ENCODE measurements at places on chromosomes 11 and 22.
A peak's percentile ranks its signal among the peaks of the same experiment; 100 is the strongest.

DNA sequence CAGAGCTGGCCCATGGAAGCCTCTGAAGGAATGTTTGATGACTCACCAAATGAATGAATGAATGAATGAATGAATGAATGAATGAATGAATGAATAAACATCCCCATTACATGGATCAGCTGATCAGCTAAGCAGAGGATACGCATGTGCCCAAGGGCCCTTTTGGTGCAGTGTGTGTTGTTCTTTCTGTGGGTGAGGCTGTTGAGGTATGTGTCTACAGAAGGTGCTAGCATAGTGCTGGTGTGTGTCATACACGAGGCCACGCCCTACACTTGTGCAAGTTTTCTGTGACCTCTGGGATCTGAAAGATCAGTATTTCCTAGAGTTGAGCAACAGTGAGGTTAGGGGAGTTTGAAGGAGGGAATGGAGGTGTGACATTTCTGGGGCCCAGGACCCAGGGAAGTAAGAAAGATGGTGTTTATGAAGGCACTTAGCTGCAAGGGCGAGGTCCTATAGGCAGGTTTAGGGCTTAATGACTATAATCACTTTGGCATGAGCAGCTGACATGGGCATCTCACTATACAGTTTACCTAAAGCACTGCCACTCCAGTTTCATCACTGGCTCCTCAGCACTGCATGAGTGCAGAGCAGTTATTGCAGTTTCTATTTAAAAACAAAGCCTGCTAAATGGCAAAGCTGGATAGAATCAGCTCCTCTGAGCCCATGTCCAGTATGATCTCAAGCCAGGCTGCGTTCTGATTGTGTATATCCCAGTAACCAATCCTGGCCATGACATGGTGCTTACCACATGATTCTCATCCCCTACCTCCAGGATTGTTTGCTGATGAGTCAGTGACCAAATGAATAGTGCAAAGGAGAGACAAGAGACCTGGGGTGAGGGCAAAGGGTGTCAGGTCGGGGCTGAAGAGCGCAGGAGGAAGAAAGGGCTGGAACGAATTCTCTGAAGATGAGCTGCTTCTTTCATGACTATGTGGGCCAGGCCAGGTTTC, 36.4 kb upstream of the E2F8 start:
- DNase-seq, result peak; percentile 42

DNA sequence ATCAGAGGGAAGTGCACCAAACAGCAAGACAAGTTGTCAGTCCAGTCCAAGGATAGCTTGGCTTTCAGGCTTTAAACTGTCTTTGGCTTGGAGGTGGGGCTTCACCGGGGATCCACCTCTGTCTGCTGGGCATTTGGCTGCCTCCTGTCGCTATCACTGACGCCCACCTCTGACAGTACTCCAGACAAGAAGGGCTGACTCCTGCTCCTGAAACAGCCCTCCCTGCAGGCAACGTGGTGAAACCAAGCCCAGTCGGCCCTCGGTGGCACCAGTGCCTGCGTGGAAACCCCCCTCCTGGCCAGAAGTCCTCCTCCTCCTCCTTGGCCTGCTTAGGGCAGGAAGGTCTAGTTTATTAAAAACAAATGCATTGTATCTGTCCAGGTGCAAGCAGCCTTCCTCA, 16.9 kb downstream of the DHCR7 start:
- DNase-seq, result no peak

DNA sequence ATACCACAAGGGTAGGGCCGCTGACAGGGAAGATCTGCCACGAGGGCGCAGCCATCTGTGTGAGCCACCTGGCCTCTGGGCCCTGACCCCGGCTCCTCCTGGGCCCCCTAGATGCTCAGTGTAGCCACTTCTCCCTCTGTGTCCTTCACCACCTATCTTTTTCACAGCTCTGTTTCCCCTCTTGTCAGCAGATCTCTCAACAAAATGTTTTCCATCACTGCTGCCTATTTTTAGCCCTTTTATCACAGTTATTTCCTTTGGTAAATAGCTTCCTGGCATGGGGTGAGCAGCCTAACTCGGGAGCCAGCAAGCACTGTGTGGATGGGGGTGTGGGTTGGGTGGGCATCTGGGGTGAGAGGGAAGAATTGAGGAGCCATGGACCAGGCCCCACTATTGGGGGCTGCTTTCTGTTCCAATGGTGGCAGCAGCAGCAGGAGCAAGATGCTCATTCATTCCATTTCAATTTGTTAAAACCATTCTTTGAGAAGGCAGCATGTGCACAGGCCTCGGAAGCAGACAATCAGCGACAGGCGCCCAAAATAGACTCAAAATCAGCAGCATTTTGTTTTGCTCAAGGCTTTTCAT, 135.2 kb upstream of the NAV2 start:
- no peak for DNase-seq

- DNase-seq, result peak; percentile 51
Observed at GRCh38 chr11:6438979-6439571, 1.7 kb downstream of the HPX start.

DNA sequence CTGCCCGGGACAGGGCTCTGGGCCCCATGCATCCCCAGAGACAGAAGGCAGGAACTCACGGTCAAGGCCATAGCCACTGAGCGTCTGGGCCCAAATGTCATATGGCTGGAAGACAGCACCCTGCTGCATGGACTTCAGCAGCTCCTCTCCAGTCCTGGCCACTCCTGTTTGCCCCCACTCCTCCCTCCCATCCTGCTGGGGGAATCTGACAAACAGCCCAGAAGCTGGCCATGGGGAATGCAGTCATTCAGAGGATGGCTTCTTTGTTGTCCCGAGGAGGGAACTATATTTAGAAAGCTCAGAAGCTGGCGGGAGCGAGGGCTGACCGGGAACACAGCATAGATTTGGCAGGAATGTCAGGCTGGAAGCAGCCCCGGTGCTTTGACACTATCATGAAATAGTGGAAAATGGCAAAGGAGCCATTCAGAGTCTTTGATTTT, 35.0 kb downstream of the DKK3 start:
- DNase-seq, result no peak

GRCh38 chr11:1696608-1697570, at the start of gene KRTAP5-6:
Gene KRTAP5-6, plus strand, starts transcription at chr11:1697195. Its CDS starts 51 bp downstream, at chr11:1697246.
- no peak for DNase-seq

GRCh38 chr11:106137061-106137460, 59.6 kb downstream of the AASDHPPT start:
- no peak for DNase-seq

GRCh38 chr11:91608677-91609076, 615.9 kb upstream of the FAT3 start:
- DNase-seq, result no peak

DNA sequence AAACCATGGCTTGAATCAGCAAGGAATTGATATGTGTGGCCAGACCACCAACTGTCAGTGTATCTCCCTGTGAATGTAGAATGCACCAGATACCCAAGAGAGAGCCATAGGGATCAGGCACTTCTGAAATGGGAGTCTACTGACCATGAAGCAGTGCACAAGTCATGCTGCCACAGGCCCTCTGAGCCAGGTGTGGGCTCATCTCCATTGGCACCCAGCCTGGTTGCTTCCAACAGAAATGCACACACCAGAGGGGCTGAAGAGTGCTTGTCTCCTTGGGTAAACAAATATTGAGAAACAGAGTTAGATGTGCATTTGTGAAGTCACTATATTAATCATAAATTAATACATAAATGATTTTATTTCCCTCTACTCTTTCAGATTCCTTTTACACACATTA, 28.4 kb upstream of the PANX1 start:
- no peak for DNase-seq

DNA sequence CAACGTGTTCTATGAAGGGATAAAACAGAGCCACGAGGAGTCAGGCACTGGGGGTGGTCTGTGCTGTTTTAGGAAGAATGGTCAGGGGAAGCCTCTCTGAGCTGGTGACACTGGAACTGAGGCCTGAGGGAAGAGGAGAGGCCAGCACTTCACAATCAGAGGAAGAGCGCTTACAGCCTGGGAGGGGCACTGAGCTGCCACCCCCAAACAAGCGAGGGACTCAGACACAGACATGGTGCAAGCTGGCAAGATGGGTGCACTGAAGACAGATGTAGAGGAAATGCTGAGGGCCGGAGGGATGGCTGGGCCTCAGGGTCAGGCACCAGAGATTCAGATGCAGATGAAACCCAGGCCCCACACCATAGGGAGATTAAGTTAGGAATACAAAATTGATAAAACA, 40.0 kb upstream of the TP53I11 start:
- no peak for DNase-seq

DNA sequence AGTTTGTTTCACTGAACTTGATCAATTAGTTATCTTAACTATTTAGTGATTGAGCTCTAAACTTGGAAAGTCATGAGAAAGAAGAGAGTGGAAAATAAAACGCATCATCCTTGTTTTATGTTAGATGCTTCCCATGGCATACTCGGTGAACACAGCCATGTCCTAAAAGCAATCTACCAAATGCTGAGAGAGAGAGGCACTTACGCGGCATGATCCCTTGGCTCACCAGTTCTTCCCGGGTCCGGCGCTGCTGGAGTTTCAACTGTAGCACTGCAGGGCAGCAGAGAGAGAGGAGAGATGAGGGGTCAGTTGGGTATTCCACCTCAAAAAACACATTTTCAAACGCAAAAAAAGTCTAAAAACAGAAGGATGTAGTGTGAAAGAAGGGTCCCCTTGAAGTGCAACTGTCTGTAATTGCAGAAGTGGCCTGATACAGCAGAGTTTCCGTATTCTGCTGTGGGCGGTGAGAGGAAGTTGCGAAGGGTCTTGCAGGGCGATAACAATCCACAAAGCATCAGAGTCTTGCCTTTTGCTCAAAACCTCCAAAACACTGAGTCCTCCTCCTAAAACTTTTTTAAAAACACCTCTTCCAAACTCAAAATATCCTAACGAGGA, 92.7 kb downstream of the SGSM3 start:
- no peak for DNase-seq
